ENCODE measurements at places on chromosomes 12 and 14.
A peak's percentile ranks its signal among the peaks of the same experiment; 100 is the strongest.

DNA sequence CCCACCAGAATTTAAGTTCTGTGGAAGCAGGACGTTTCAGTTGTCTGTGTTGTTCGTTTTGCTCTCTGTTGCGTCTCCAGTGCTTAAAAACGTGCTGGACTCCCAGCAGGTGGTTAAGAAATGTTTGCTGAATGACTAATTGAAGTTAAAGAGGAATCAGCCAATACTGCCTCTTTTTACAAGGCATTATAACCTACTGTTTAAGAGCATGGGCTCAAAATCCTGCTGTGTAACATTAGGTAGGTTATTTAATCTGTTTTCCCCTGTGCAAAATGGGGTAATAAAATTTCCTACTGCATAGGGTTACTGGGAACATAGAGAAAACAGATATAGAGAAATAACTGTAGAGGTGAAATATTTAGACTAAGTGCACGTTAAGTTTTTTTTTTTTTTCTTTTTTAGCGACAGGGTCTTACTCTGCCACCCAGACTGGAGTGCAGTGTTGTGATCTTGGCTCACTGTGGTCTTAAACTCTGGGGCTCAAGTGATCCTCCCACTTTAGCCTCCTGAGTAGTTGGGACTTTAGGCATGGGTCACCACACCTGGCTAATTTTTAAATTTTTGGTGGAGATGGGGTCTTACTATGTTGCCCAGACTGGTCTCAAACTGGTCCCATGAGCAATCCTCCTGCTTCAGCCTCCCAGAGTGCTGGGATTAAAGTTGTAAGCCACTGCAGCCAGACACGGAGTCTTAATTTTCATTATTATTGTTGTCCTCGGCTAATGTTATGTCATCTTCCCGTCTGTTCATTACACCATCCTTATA is 139.4 kb upstream of the PRICKLE1 start:
- DNase-seq = no peak

- no peak for DNase-seq
Measured at GRCh38 chr12:115163710-115164109, 479.7 kb upstream of the TBX3 start.

DNA sequence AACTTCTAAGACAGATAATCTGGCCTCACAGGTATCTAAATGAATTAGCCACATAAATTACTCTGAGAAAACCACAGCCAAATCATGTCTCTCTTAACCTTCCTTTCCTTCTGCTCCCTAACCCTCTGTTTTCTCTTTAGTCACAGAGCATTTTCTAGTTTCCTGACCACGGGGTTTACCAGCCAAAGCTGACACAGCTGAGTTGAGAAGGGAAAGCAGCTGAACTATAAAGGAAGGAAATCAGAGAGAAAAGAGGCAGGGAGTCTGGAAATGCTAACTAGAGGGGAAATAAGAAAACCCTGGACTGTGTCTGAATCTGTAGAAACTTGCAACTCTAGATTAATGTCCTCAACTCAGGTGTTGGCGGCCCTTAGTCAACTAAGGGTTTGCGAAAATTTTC is 24.4 kb downstream of the ANKS1B start:
- peak; percentile 63 for DNase-seq

GRCh38 chr12:30427555-30427954 is 268.1 kb downstream of the IPO8 start:
- DNase-seq = no peak

GRCh38 chr12:1978078-1978862 is 26.0 kb downstream of the DCP1B start:
- DNase-seq = no peak

DNA sequence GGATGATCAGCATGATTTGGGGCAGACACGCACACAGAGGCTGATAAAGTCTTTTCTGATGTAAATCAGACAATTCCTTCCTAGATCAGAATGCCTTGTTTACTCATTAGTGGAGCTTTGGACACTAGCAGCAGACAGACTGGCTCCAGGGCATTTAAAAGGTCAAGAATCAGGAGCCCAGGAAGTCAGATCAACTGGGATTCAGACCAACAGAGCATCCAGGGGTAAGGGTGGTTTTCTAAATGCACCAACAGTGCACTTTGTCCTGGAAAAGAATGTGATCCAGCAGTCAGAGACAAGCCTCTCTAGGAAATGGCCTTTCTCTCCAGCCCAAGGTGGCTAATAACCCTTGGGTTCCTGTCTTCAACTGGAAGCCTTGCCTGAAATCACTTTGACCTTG is 405.3 kb downstream of the MED13L start:
- no peak for DNase-seq

DNA sequence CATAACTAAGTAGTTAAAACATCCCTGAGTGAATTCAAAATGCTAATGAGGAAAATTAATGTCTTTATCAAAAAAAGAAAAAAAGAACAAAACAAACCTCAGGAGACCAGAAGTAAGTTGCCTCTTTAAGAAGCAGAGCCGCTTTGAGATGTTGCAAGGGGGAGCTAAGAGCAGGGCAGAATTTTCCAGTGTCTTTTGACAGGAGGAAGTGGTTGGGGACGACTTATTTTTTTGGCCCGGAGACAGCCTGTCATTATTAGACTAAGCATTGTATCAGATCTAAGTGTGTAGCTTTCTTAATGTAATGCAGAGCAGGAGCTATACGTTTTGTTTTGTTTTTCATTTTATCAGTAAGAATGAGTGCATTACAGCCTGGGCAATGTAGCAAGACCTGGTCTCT is 206.6 kb downstream of the CACNA1C start:
- no peak for DNase-seq

DNA sequence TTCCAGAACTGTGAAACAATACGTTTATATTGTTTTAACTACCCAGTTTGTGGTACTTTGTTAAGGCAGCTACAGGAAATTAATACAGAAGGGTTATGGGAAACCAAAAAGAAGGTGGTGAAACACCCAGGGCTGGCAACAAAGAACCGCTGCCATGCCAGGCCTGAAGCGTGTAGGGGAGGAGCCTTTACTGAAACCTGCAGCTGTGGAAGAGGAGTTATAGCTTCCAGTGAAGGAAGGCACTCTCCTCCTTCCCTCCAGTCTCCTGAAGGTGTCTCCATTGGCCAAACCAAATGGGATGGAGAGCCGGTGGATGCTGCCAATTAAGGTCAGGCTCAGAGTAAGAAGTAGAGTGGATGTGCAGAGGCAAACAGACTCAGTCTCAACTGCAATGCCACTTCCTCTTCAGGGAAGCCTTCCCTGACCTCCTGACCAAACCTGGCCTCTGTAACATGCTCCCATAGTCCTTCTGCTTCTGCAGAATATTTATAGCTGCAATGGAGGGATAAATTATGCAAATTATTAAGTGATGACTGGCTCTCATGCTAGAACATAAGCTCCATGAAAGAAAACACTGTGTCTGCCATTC is 168.3 kb downstream of the DAD1 start:
- DNase-seq = no peak

GRCh38 chr12:18861287-18861858 is 123.5 kb downstream of the CAPZA3 start:
- peak; percentile 26 for DNase-seq

- DNase-seq = no peak
Measured at GRCh38 chr12:132326646-132327045, 2.7 kb downstream of the GALNT9 start.

GRCh38 chr12:1936406-1937320 is 18.2 kb upstream of the CACNA2D4 start:
- DNase-seq = peak; percentile 91

DNA sequence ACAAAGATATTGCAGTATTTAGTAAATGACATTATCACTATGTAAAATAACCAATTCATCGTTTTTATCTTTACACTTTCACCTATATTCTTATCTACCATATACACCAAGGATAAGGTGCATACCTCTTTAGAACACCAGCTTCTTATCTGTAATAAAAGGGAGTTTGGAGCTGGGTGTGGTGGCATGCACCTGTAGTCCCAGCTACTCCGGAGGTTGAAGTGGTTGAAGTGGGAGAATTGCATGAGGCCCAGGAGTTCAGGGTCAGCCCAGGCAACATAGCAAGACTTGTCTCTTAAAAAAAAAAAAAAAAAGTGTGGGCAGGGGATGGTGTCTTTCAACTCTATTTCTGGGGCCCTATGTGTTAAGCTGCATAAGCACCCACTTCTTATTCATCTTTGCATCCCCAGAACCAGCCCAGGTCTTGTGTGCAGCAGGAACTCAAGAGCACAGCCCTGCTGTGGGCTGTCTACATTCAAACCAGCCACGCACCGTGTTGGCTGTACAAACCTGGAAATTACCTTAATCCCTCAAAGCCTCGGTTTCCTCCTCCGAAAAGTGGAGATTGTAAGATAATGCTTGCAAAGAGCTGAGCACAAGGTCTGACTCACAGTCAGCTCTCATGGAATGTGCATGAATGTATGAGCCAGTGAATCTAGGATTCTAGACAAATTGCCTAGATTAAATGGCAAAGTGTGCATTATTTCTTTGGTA is 256.6 kb upstream of the FOXN3 start:
- no peak for DNase-seq

DNA sequence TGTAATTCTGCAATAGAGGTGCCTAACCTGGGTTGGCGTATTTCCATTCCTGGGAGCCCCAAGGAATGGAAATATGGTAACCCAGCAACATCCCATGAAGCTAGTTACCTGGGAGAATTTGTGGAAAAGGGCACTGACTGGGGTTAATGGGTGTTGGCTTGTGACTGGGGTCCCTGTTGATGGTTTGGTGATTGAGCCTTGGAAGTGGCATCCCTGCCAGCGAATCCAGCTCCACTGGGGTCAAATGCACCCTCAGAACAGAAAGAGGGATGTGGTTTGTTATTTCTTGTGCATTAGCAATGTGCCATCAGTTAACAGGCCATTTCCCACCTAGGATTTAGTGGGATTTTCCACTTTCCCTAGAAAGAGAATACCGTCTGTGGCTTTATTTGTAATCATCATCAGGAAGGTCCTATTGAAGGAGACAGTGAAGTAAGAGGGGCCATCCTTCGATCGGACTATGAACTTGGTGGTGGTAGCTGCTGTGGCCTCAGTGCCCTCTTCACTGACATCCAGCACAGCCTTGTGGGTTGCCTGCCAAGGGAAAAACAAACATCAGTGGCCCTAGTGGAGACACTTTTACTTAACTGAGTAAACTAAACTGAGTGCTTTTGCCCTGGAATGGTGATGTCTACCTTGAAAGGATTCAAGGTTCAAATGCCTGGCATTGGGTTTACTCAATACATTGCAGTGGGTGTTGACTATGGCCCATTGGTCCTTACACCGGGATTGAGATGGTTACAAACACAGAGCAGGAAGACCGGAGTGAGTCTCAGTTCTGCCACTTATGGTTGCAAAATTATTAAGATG is 10.4 kb upstream of the SERPINA11 start:
- DNase-seq = no peak

DNA sequence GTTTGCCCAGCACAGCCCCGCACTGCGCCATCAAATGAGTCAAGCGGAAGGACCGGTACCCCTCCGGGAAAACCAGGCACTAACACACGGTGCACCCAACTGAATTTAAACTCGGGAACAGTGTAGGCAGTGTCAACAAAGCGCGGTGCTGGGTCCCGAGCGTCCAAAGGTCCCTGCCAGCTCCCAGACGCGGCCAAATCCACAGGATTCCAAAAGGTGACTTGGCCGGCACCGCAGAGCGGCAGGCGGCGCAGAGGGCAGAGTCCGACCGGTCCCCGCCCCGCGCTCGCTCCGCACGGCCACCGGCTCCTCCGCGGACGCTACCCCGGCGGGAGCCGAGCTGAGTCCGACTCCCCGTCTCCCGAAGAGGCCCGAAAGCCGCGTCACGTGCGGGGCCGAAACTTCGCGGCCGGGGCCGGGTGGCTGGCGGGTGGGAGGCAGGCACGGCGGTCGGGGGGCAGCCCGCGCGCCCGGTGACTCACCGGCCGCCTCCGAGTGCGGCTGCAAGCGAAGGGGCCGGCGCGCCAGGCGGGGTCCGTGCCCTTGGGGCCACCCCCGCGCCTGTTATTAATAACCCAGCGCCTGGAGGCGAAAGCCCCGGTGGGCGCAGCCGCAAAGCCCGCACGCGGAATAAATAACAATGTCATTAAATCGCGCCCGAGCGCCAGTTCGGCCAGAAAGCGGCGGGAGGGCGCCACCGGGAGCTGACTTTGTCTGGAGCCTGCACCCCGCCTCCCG is 863 bp downstream of the DENND5B start:
- DNase-seq = peak; percentile 72

- no peak for DNase-seq
Measured at GRCh38 chr12:104680070-104680469, 223.3 kb downstream of the CHST11 start.

DNA sequence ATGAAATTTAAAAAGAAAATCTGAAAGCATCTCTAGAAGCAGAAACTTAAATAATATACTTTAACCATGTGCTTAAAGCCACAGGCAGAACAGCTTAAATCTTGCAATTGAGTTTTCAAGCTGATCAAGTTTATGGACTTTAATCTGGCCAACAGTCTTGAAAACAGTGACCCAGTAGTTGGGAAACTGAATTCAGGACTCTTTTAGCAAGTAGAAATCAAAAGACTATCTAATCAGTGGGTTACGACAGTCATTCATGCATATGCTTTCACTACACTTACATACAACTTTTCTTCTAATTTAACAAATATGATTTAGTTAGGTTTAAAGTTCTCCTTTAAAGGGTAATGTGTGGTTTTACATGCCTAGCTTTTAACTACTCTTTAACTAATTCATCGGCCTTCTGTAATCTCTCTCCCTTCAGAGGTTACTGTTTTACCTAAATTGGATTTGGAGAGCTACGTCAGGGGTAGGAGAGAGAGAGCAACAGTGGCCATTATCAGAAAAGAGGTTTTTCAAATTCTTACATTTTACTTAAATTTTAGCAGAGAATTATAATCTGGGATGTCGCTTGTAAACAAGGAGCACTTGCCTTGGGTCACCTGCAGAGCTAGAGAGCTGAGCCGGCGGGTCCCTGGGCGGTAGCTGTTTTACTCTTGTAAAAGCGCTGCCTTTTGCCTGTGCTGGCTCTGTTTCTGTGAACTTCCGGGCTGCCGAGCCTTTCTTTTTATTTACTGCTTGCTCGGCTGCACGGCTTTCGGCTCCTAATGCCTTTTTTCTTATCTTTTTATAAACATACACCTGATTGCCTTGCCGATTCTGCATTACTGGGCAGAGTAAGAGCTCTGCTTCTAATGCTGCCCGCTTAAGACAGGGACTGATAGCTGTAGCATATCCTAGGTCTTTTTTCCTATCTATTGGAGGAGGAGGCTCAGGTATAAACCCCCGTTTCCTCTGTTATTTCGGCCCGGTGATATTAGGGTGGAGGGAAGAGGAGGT is 17.4 kb upstream of the LYZ start:
- DNase-seq = no peak

- DNase-seq = no peak
Measured at GRCh38 chr14:87888136-87888999, 104.6 kb downstream of the GALC start.

- no peak for DNase-seq
Measured at GRCh38 chr12:105640761-105641160, 310.3 kb downstream of the C12orf75 start.

GRCh38 chr12:50555471-50555885 is 50.7 kb downstream of the DIP2B start:
- DNase-seq = no peak

Data from LHCN-M2 (cell line).